ENCODE measurements at places on chromosomes 3 and 15. TPM values are rescaled to one million over a fixed set of nuclear protein-coding genes. Genes with fewer than 3 reads are reported as not detected.

The ZNF385D gene
- total RNA-seq: not detected

DNA sequence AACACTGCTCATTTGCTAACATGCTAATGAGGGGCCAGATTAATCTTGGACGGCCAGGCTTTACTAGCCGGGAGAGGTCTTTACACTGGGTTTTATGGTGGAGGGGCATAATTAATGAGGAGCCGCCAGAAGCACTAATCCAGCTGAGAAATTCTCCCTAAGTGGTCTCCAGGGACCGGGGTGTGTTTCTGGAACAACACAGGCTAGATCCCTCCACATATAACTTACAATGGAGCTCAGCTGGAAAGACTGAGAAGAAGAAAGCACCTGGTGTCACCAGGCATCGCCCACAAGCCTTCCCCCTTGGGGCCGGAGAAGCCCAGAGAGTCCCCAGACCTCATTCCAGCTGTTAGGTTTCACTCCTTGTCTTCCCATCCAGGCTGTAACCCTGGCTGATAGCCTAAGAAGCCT, 127.5 kb downstream of the MEGF11 start:
- DNase-seq: no peak
- peaks cover 8% of the 10 kb centered on the region for H3K27me3 ChIP-seq
- H3K4me3 ChIP-seq: no peak overlapping the region
- no peaks in the 10 kb centered on the region for H3K4me1 ChIP-seq
- H3K27ac ChIP-seq: no peak overlapping the region

DNA sequence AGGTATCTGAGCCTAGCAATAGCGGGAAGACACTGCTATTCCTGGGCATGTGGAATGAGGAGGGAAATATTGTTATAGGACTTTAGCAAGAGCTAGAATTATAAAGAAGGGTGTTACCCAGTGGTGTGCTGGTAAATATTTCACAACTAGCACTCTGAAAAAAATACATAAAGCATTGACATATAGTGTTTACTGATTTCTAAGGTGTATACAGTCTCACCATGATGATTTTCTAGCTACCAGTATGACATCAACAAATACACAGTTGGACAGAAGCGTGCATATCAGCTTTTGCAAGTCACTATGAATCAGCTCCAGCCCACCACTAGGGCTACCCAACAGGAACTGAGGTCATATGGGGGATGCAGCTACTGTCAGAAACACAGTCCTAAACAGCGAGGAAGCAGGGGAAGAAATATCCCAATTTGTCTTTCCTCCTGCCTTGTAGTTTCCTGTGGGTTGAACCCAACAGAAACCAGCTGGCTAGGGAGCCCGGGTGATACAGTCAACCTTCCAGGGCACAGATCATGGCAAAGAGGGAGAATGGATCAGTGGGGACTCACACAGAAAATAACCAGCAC, 39.6 kb downstream of the HGD start:
- no peak overlapping the region for H3K27ac ChIP-seq
- H3K27me3 ChIP-seq: no peaks in the 10 kb centered on the region
- H3K36me3 ChIP-seq: no peaks in the 10 kb centered on the region

The LSAMP gene
- total RNA-seq: not detected

GRCh38 chr3:54357301-54357700, 234.9 kb downstream of the CACNA2D3 start:
- DNase-seq: no peak
- H3K27me3 ChIP-seq: no peaks in the 10 kb centered on the region
- no peaks in the 10 kb centered on the region for H3K4me1 ChIP-seq
- H3K36me3 ChIP-seq: no peaks in the 10 kb centered on the region
- H3K4me3 ChIP-seq: no peak overlapping the region

DNA sequence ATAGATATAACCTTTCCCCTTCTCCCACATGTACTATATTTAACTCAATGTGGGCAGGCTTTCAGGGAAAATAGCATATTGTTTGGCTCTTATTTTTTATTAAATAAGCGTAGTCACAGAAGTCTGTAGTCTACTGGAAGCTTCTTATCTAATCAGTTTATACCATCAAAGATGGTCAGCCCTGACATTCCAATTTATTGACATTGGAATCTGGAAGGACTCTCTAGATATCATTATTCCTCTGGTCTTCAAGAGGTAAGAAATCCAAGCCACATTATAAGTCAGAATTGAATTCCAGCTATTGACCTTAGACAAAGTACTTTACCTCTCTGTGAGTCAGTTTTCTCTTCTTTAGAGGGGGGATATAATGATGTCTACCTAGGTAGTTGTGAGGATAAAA, 38.5 kb upstream of the SCAANT1 start:
- no peak overlapping the region for H3K27ac ChIP-seq
- H3K27me3 ChIP-seq: no peaks in the 10 kb centered on the region
- H3K36me3 ChIP-seq: peaks cover 19% of the 10 kb centered on the region
- peaks cover 21% of the 10 kb centered on the region for H3K4me1 ChIP-seq

DNA sequence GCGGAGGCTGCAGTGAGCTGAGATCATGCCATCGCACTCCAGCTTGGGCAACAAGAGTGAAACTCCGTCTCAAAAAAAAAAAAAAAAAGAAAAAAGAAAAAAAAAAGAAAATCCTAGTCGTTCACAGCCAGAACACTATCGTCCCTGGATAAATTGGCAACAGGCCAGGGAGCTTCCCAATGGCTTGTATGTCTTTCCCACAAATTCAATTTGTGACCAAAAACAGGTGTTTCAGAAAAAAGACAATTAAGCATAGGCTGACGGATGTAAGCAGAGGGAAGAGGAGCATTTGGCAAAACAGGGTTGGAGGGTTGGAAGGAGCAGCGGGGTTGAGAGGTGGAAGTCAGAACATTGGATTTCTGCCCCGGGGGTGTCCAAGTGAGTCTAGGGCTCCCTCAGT, 8.5 kb downstream of the EPB42 start:
- DNase-seq: no peak
- H3K27me3 ChIP-seq: peaks cover 3% of the 10 kb centered on the region
- H3K4me3 ChIP-seq: no peak overlapping the region
- no peaks in the 10 kb centered on the region for H3K4me1 ChIP-seq
- no peaks in the 10 kb centered on the region for H3K36me3 ChIP-seq
- H3K27ac ChIP-seq: no peak overlapping the region

The TRPM1 gene
- total RNA-seq: not detected

- H3K27ac ChIP-seq: no peak overlapping the region
- DNase-seq: no peak
- no peaks in the 10 kb centered on the region for H3K27me3 ChIP-seq
- no peaks in the 10 kb centered on the region for H3K4me1 ChIP-seq
- no peak overlapping the region for H3K4me3 ChIP-seq
Measured at GRCh38 chr3:33299395-33300081, 22.3 kb downstream of the FBXL2 start.

The ISLR gene
- not detected for total RNA-seq

The DZIP1L gene
- not detected for total RNA-seq

GRCh38 chr3:149450281-149450680, 24.2 kb upstream of the TM4SF4 start:
- H3K27me3 ChIP-seq: no peaks in the 10 kb centered on the region
- no peak overlapping the region for H3K4me3 ChIP-seq
- no peaks in the 10 kb centered on the region for H3K4me1 ChIP-seq
- H3K36me3 ChIP-seq: no peaks in the 10 kb centered on the region
- DNase-seq: no peak
- H3K27ac ChIP-seq: no peak overlapping the region

DNA sequence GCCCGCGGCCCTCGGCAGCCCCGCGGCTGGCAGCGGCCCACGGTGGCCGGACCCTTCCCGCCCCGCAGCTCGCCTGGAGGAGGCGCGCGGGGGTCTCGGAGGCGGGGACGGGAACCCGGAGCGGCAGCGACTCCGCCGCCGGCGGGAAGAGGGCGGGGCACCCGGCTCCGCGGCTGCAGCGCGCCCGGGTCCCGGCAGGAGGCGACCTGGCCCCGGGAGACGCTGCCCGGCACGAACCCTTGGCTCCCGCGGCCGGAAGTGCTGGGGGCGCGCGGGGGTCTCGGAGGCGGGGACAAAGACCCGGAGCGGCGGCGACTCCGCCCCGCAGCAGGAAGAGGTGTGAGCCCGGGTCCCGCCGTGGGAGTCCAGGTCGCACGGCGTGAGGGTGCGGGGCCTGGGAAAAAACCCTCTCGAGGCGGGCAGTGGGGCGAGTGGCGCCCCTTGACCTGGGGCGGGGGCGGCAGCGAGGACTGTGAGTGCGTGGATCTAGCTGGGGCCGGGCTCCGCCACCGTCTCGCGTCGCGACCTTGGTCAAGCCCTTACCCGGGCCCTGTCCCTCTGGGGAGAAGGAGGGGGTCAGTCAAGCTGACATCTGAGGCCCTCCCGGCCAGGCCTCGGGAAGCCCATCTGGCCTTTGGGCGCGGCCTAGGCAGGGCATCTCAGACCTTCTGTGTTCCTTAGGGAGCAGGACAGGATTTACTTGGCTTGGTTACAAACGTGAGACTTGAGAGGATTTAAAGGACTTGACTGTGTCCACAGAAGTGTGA, at the start of gene CIB2:
TSS of gene CIB2 (minus strand) at position 151 of the 767 bp plus-strand sequence. CDS start 230 bp downstream, outside the sequence.
- no peaks in the 10 kb centered on the region for H3K27me3 ChIP-seq
- H3K36me3 ChIP-seq: no peaks in the 10 kb centered on the region
- H3K4me3 ChIP-seq: peak within 1 kb of the TSS; percentile 91
- H3K27ac ChIP-seq: peak within 1 kb of the TSS; percentile 39
- peak; percentile 75 for DNase-seq

GRCh38 chr3:47347217-47347801, 33.5 kb upstream of the PTPN23 start:
- peaks cover 27% of the 10 kb centered on the region for H3K36me3 ChIP-seq
- H3K4me1 ChIP-seq: no peaks in the 10 kb centered on the region
- no peak overlapping the region for H3K4me3 ChIP-seq
- H3K27ac ChIP-seq: no peak overlapping the region
- H3K27me3 ChIP-seq: no peaks in the 10 kb centered on the region
- DNase-seq: peak; percentile 30

DNA sequence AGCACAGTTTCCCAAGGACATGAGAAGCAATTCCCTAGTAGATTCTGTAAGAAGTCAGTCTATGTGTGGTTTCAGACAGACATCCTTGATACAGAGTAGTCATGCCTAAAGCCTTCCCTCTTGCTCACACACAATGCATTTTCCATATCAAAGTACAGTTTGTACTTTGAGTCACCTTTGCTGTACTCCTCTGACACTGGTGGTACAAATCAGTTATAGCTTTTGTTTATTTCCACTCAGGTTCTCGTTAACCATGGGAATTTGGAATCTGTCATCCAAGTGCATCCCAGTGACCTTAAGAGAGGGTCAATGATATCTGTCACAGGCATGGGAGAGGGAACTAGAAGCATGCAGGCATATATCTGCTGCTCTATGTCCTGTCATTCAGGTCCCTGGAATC, 3.6 kb upstream of the GNB4 start:
- no peak for DNase-seq
- H3K4me3 ChIP-seq: no peak overlapping the region
- no peak overlapping the region for H3K27ac ChIP-seq

GRCh38 chr15:80885016-80885579, 104.5 kb downstream of the MESD start:
- no peak overlapping the region for H3K27ac ChIP-seq
- no peaks in the 10 kb centered on the region for H3K36me3 ChIP-seq
- DNase-seq: no peak
- H3K27me3 ChIP-seq: no peaks in the 10 kb centered on the region

The SH2D7 gene
- total RNA-seq: not detected

DNA sequence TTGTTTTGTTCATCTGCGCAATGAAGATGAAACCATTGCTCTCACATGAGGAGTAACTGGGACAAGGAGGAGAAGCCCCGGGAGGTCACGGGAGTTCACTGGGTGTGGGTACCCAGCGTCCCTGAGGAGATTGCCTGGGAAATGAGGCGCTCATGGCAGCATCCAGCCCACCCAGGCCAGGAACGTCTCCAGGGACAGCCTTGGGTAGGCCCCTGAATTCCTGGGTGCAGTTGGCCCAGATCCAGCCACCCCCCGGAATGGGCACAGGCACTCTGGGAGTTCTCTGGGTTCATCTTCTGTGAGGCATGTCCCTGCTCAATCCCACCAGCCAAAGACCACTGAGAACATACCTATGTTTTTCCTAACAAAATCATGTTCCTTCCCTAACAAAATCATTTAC, 18.5 kb downstream of the BFSP2 start:
- no peak for DNase-seq
- peaks cover under 1% of the 10 kb centered on the region for H3K4me1 ChIP-seq
- H3K27ac ChIP-seq: no peak overlapping the region
- H3K27me3 ChIP-seq: no peaks in the 10 kb centered on the region
- H3K36me3 ChIP-seq: no peaks in the 10 kb centered on the region
- no peak overlapping the region for H3K4me3 ChIP-seq

DNA sequence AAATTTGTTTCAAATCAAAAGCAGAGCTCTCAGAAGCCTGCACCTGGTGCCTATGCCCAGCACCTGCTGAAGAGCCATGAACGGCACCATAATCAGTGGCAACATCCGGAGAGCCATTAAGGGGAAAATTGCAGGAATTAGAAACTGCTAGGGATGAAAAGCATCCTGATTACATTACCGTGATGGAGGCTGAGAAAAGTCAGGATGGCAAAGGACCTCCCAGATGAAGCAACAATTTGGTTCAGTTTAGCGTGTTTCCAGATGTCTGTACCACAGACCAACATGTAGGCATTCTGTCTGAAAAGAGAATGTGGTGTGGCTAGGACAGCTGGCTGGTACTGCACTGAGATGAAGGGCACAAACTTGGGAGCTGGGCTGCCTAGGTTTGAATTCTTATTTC, 106.1 kb downstream of the EOMES start:
- H3K4me1 ChIP-seq: no peaks in the 10 kb centered on the region
- H3K27me3 ChIP-seq: no peaks in the 10 kb centered on the region
- no peak for DNase-seq
- H3K27ac ChIP-seq: no peak overlapping the region
- H3K36me3 ChIP-seq: no peaks in the 10 kb centered on the region

The RLBP1 gene
- not detected for total RNA-seq

DNA sequence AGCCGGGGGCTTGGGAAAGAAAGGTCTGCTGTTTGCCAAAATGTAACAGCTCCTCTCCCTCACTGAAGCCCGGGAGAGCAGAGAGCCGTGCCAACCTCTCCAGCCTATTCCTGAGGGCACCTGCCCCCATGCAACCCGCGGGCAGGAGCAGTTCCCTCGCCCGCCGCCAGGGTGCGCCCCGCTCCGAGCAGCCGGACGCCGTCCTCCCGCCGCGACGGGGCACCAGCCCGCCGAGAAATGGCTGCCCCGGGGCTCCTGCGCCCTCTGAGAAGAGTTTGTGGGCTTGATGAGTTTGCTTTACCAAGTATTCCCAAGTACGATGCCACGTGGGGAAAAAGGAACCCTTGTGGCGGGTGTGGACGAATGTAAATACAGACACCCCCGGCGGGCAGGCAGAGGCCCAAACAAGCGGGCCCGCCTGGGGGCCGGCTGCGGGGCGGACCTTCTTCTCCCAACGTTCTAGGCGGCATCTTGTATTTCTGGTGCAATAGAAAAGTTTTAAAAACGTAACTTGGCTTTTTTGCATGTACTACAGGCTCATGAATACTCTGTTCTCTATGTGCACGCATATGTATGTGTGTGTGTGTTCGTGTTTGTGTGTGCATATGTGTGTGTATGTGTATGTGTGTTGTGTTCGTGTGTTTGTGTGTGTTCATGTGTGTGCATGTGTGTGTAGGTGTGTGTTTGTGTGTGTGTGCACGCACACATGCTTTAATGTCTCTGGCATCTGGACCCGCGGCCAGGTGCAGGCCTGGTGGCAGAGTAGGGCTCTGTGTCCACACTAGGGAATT, 162.9 kb downstream of the CHSY1 start:
- no peaks in the 10 kb centered on the region for H3K27me3 ChIP-seq
- no peak overlapping the region for H3K27ac ChIP-seq
- peak; percentile 69 for DNase-seq

The SLC12A1 gene
- total RNA-seq: not detected

The GOLGA8K gene
- 0.69 TPM for total RNA-seq
